ENCODE measurements at places on chromosomes 16 and 17.

- DNase-seq, result no peak
These were observed 13.6 kb upstream of the TNS4 start for GRCh38 chr17:40515011-40515410.

DNA sequence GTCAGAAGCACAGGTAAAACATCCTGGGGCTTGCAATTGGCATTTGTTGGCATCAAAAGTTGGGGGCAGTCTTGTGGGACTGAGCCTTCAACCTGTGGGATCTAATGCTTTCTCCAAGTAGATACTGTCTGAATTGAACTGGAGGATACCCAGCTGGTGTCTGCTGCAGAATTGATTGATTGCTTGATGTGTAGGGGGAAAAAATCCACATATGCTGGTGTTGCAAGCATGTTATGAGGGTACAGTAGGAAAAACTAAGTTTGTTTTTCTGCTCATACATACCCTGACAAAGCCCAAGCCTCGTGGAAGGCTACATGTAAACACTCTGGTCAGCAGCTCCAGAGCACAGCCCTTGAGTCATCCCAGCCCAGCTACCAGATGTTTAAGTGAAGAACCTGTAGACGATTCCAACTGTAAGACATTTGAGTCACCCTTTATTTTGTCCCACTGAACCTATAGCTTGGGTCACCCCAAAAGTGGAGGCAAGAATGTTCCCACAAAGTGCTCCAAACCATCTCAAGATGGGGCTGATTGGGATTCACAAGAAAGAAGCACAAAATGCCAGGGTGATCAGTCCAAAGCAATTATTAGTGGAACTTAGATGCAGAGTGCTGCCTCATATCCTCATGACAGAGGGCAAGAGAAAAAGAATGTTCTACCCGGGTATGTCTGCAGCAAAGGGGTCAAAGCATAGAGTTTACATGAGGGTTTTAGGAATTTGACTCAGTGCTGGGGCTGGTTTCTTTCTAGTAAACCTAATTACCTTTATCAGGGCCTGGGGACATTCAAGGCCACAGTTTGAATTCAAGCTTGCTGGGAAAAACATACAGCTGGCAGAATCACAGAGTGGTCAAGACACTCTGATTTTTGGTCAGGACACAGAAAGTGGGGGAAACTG is 9.6 kb upstream of the APPBP2 start:
- no peak for DNase-seq

GRCh38 chr17:45261577-45262515 is at the start of gene SPATA32:
TSS of gene SPATA32 (minus strand) at chr17:45262094. CDS start at chr17:45262016, 78 bp downstream.
- peak; percentile 53 for DNase-seq

- DNase-seq, result no peak
These were observed 41.6 kb downstream of the CDH1 start for GRCh38 chr16:68778551-68779231.

- no peak for DNase-seq
These were observed 1.4 kb downstream of the PYY start for GRCh38 chr17:43952351-43952723.

GRCh38 chr17:43791589-43791988 is 11.4 kb downstream of the CFAP97D1 start:
- no peak for DNase-seq

Measured in liver (tissue), 10 donors.